ENCODE measurements at places on chromosomes 2 and 18. TPM values are rescaled to one million over a fixed set of nuclear protein-coding genes. Genes with fewer than 3 reads are reported as not detected.

The SCN9A gene
- total RNA-seq = 58.6 TPM

The CBLN2 gene
- total RNA-seq = not detected

DNA sequence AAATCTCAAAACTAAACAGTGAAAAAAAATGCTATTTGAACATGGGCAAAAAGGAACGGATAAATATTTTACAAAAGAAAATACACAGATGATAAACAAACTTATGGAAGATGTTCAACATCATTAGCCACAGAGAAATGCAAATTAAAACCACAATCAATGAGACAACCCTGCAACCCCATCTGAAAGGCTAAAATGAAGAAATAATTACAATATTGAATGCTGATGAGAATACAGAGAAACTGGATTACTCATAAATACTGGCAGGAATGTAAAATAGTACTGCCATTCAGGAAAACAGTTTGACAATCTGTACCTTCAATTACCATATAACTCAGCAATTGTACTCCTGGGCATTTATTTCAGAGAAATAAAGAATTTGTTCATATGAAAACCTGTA lies 193.1 kb upstream of the UBE2E3 start:
- no peaks in the 10 kb centered on the region for H3K36me3 ChIP-seq
- H3K4me3 ChIP-seq = no peak overlapping the region

The CLEC4F gene
- not detected for total RNA-seq

The TMEM163 gene
- not detected for total RNA-seq

GRCh38 chr2:150646746-150647145 lies 159.3 kb upstream of the RND3 start:
- H3K4me3 ChIP-seq = no peak overlapping the region
- peaks cover 9% of the 10 kb centered on the region for H3K4me1 ChIP-seq
- H3K27ac ChIP-seq = no peak overlapping the region

GRCh38 chr2:229553091-229553490 lies 161.3 kb downstream of the DNER start:
- H3K27ac ChIP-seq = no peak overlapping the region
- H3K36me3 ChIP-seq = no peaks in the 10 kb centered on the region
- H3K27me3 ChIP-seq = no peaks in the 10 kb centered on the region
- H3K4me3 ChIP-seq = no peak overlapping the region
- H3K4me1 ChIP-seq = no peaks in the 10 kb centered on the region

The LYG2 gene
- not detected for total RNA-seq

The KCNG2 gene
- 6.4 TPM for total RNA-seq

DNA sequence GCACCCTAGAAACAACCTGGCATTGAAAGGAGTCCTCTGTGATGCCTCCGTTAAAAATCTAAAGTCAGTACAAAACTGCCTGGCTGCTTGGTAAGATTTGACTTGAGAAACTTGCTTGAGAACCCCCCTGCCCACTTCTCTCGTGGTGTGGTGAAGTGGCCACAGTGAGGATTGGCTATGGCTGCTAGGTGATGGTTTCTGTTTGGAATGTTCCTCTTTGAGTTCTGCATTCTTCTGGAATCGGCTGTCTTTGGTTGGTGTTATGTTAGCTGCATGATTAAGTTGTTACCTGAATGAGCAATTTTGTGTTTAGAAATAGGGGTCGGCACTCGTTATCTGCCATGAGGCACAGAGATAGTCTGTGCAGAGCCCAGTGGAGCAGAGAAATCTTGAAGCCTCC lies 21.7 kb upstream of the SAG start:
- no peaks in the 10 kb centered on the region for H3K4me1 ChIP-seq
- H3K27me3 ChIP-seq = no peaks in the 10 kb centered on the region
- peaks cover 14% of the 10 kb centered on the region for H3K36me3 ChIP-seq
- H3K4me3 ChIP-seq = no peak overlapping the region
- peak; percentile 67 for DNase-seq

DNA sequence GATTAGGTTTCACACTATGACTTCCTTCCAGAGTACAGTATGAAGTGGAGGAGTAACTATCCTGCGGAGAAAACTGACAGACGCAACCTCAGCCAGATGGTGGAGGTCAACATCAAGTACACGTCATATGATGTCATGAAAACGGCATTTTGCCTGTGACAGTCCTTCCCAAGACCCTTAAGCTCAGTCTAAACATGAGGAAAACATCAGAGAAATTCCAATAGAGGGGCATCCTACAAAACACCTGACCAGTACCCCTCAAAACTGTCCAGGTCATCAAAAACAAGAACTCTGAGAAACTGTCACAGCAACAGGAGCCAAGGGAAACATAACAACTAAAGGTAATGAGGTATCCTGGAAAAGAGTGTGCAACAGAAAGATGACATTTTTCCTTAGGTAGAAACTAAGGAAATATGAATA lies 1.7 kb downstream of the RNU4ATAC start:
- no peaks in the 10 kb centered on the region for H3K4me1 ChIP-seq
- H3K4me3 ChIP-seq = no peak overlapping the region

- no peak overlapping the region for H3K4me3 ChIP-seq
- DNase-seq = no peak
- no peak overlapping the region for H3K27ac ChIP-seq
- no peaks in the 10 kb centered on the region for H3K36me3 ChIP-seq
- no peaks in the 10 kb centered on the region for H3K4me1 ChIP-seq
- H3K27me3 ChIP-seq = no peaks in the 10 kb centered on the region
Measured at GRCh38 chr2:134774786-134775641, 56.2 kb upstream of the TMEM163 start.

GRCh38 chr2:240424341-240425235 lies 10.9 kb upstream of the GPC1 start:
- no peaks in the 10 kb centered on the region for H3K27me3 ChIP-seq
- H3K4me1 ChIP-seq = no peaks in the 10 kb centered on the region
- no peak for DNase-seq
- no peak overlapping the region for H3K27ac ChIP-seq
- no peaks in the 10 kb centered on the region for H3K36me3 ChIP-seq
- no peak overlapping the region for H3K4me3 ChIP-seq

DNA sequence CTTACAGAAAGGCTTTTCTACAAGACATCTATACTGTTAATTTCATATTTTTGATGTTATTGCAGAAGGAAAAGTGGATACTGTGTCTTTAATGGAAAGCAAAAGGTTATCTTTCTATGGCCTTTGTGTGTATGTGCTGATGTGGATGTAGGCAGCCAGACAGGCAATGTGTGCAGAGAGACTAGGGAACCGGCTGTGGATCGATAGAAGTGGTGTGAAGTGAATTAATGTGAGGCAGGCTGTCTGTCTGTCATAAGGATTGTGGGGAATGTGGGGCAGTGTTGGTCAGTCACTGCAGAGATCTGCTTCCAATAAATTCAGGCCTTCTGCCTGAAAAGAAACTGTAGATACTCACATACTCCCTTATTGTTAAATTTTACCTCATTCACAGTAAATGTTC lies 156.7 kb downstream of the WDR7 start:
- no peaks in the 10 kb centered on the region for H3K27me3 ChIP-seq
- no peaks in the 10 kb centered on the region for H3K36me3 ChIP-seq
- H3K27ac ChIP-seq = no peak overlapping the region

GRCh38 chr18:1094409-1094808 lies 189.7 kb downstream of the ADCYAP1 start:
- no peak overlapping the region for H3K27ac ChIP-seq
- no peaks in the 10 kb centered on the region for H3K36me3 ChIP-seq
- H3K4me3 ChIP-seq = no peak overlapping the region
- DNase-seq = no peak
- H3K27me3 ChIP-seq = no peaks in the 10 kb centered on the region

- no peak for DNase-seq
- no peaks in the 10 kb centered on the region for H3K4me1 ChIP-seq
- no peak overlapping the region for H3K4me3 ChIP-seq
- H3K27me3 ChIP-seq = no peaks in the 10 kb centered on the region
- no peak overlapping the region for H3K27ac ChIP-seq
- no peaks in the 10 kb centered on the region for H3K36me3 ChIP-seq
Measured at GRCh38 chr2:88871336-88871735, 179.9 kb downstream of the RPIA start.

- no peak overlapping the region for H3K4me3 ChIP-seq
- no peak overlapping the region for H3K27ac ChIP-seq
- peaks cover 16% of the 10 kb centered on the region for H3K4me1 ChIP-seq
- no peaks in the 10 kb centered on the region for H3K36me3 ChIP-seq
- peak; percentile 73 for DNase-seq
Measured at GRCh38 chr2:75602724-75603342, 42.1 kb upstream of the EVA1A start.

DNA sequence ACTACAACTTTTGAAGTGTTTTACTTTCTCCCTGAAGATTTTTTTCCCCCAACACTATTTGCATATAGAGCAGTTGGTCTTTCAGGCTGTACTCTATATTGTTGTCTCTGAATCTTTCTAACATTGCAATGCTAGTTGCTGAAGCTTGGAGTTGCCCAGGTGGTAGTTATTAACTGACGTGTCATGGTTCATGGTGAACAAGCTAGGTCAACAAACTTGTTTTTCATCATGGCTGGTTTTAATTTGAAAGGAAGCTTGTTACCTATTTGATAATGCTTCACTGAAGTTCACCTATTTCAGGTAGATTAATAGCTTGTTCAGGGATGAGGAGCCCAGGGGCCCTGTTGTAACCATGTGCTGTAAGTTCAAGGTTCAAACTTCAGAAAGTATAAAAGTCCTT lies 158.8 kb upstream of the ZEB2 start:
- H3K4me3 ChIP-seq = no peak overlapping the region
- H3K4me1 ChIP-seq = no peaks in the 10 kb centered on the region
- H3K27me3 ChIP-seq = no peaks in the 10 kb centered on the region
- H3K36me3 ChIP-seq = no peaks in the 10 kb centered on the region

GRCh38 chr2:86249579-86250391 lies 50.5 kb downstream of the MRPL35 start:
- H3K4me3 ChIP-seq = no peak overlapping the region
- no peak overlapping the region for H3K27ac ChIP-seq
- peak; percentile 86 for DNase-seq
- H3K27me3 ChIP-seq = peaks cover 3% of the 10 kb centered on the region

- DNase-seq = peak; percentile 9
- H3K4me3 ChIP-seq = no peak overlapping the region
- no peaks in the 10 kb centered on the region for H3K4me1 ChIP-seq
- H3K27me3 ChIP-seq = no peaks in the 10 kb centered on the region
Measured at GRCh38 chr2:151637271-151637781, 97.0 kb downstream of the NEB start.

- H3K27me3 ChIP-seq = no peaks in the 10 kb centered on the region
- H3K4me3 ChIP-seq = no peak overlapping the region
- H3K36me3 ChIP-seq = no peaks in the 10 kb centered on the region
- no peak for DNase-seq
- no peak overlapping the region for H3K27ac ChIP-seq
- H3K4me1 ChIP-seq = peaks cover 17% of the 10 kb centered on the region
Measured at GRCh38 chr2:37786191-37786698, 114.8 kb upstream of the CDC42EP3 start.

The ESCO1 gene
- total RNA-seq = 14.2 TPM

DNA sequence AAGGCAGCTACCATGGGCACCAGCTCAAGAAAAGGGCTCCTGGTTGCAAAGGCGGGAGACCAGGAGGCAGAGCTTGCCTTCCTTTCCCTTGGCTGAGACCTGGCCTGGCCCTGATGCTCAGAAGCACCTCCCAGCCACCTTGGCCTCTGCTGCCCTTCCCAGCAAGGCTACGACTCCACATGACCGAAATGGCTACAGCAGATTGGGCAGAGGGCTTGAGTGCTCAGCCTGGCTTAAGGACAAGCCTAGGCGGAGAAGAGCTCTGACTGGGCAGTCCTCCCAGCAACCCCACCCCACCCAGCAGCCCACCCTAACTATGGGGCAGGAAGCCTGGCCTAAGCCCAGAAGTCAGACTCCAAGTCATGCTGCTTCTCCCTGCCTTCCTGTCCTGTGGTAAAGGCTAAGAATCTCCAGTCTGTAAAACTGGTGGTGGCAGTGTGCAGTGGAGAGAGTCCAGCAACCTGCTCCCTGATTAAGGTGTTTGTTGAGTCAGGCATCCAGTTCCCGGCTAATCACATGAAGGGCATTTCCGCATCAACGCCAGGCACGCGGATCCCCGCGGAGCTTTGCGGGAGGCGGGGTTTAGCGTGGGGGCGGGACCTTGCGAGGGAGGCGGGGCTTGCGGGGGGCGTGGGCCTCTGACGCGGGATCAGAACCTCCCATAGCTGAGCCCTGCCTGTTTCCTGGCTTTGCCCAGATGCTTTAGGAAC lies 256.0 kb downstream of the BCL11A start:
- H3K27ac ChIP-seq = no peak overlapping the region
- H3K4me3 ChIP-seq = no peak overlapping the region
- no peaks in the 10 kb centered on the region for H3K36me3 ChIP-seq
- no peaks in the 10 kb centered on the region for H3K4me1 ChIP-seq

- no peaks in the 10 kb centered on the region for H3K27me3 ChIP-seq
- peak overlapping the region; percentile 65 for H3K4me3 ChIP-seq
- no peak overlapping the region for H3K27ac ChIP-seq
- no peaks in the 10 kb centered on the region for H3K36me3 ChIP-seq
- DNase-seq = peak; percentile 42
Measured at GRCh38 chr2:172429301-172429968, 2.0 kb downstream of the ITGA6 start.

DNA sequence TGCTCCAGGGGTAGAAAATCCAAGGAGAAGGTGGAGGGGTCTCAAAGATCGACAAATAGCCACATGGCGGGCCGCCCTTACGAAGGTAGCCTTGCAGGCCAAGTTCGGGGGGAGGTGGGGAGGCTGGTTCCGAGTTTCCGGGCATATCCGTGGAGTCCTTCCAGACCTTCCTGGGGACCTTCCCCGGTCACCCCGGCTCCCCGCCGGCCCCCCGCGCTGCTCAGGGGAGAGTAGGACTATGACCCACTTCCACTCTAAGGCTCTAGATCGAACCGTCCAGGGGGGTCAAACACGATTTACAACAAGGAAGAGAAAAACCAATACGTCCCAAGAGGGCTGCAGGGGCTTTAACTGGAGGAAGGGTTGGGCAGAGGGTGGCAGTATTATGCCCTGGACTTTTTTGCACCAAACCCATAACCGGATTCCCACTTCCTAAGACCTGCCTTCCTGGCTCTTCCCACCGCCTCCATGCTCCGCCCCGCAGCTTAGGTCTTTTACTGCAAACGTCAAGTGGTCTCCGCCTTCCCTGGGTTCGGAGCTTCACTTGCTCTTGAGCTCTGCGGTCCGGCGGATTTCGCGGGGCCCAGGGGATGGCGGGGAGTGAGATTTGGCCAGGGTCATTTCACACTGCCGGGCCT lies 779 bp upstream of the LYPD6 start:
- H3K27ac ChIP-seq = no peak overlapping the region
- H3K27me3 ChIP-seq = peaks cover 8% of the 10 kb centered on the region
- H3K4me3 ChIP-seq = peak overlapping the region; percentile 73
- DNase-seq = peak; percentile 67
- no peaks in the 10 kb centered on the region for H3K4me1 ChIP-seq
